Retina (tissue), 1 donor: ENCODE measurements at places on chromosomes 2 and 18.

DNA sequence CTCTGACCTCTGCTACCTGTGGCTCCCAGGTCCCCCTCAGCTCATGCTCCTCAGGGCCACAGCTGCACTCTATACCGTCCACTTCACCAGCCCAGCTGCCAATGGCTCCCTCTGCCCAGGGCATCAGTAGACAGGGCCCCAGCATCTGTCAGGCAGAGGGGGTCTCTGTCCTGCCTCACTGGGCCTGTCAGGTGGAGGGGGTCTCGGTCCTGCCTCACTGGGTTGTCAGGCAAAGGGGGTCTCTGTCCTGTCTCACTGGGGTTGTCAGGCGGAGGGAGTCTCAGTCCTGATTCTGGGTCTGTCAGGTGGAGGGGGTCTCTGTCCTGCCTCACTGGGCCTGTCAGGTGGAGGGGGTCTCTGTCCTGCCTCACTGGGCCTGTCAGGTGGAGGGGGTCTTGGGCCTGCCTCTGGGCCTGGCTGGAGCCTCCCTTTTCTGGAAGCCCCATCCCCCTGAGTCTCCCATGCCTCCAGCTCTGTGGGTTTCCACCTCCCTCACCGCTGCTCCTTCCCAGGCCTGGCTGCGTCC lies 19.9 kb downstream of the SNORC start:
- DNase-seq: no peak

DNA sequence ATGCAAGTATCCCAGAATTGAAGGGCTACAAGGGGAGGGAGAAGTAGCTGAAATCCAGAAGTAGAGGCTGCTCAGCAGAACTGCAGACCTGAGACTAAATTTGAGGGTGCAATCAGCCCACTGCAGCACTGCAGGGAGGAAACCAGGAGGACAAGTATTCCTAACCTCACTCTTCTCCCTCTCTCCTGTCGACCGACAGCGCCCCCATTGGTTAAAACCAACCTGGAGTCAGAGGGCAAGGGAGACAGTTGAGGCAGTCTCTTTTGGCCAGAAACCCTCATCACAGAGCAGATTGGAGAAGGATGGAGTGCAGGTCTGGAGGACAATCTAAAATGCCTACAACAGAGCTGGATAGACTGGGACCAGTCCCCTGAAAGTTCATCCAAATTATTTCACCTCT lies 768.9 kb upstream of the KLHL29 start:
- no peak for DNase-seq

GRCh38 chr2:78940998-78941397 lies 84.5 kb upstream of the REG3G start:
- DNase-seq: peak; percentile 7

DNA sequence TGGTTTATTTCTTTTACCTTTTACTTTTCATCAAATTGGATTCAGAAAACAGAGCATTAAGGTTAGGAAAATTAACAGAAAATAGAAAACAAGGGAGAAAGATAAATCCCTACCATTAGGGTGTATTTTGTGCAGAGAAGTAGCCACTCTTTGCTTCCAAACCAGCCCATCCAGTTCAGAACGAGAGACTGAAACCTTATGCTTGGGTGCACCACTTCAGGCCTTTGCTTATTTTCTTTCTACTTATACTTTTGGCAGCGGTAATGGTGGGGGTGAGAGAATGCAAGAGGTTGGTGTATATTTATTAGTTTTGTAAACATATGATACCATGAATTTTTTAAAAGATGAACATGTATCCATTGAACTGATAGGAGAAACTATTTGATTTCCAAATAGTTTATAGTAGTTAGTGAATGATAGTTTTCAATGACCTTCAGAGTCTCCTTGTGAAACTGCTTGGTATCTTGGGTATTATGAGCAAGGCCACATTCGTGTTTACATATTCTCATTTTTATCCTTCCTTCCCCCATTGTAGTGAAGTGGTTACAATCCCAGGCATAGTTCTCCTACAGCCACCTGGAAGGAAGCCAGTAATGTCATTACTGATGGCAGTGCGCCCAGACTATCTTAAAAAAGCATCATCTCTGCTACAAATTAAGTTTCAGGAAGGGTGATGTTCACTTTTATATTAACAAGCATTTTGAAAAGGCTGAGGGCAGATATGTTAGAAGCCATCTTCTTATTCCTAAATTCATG lies 60.8 kb downstream of the MFSD6 start:
- no peak for DNase-seq

GRCh38 chr18:51133580-51134160 lies 63.8 kb downstream of the MEX3C start:
- DNase-seq: no peak

- no peak for DNase-seq
Measured at GRCh38 chr2:26018184-26019055, 15.5 kb upstream of the RAB10 start.

DNA sequence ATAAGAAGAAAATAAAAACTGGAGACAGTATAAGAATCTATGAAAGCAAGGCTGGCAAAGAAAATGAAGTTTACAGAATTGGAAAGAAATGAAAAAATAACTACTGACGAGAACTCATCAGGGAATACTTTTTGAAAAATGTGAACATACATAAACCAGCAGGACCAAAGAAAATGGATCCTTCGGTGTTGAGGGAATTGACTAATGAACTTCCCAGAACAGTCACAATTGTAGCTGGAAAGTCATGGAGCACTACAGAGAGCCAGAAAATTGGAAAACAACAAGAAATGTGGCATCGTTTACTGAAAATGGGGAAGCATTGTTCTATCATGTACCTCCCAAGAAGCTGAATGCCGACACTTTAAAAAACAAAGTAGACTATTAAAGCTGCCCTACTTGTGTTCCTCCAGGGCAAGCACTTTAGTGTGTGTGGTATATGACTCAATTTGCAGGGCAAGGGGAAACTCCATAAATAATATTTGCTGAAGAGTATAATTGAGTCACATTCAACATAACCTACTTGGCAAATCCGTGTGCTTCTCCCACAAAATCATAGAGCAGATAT lies 1221.6 kb upstream of the NRXN1 start:
- DNase-seq: no peak

- no peak for DNase-seq
Measured at GRCh38 chr2:168033966-168034365, 213.4 kb downstream of the STK39 start.

GRCh38 chr2:122636097-122636496 lies 880.6 kb downstream of the TSN start:
- DNase-seq: no peak

DNA sequence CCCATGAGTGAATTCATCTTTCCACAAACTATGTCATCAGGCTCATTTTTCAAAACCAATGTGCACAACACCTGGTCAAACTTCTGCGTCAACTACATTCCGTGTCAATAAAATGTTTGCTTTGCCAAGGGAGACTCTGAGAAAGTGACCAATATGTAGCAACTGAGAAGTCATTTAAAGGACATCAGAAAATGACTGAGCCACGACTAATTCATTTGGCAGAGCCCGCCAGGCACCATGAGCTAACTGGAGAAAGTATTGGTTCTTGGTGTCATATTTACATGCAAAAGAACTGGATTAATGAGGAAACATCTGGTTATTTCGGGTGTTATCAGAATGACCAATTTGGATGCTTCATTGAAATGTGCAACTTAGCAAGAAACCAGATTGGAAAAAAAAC lies 7.2 kb downstream of the RND3 start:
- no peak for DNase-seq

DNA sequence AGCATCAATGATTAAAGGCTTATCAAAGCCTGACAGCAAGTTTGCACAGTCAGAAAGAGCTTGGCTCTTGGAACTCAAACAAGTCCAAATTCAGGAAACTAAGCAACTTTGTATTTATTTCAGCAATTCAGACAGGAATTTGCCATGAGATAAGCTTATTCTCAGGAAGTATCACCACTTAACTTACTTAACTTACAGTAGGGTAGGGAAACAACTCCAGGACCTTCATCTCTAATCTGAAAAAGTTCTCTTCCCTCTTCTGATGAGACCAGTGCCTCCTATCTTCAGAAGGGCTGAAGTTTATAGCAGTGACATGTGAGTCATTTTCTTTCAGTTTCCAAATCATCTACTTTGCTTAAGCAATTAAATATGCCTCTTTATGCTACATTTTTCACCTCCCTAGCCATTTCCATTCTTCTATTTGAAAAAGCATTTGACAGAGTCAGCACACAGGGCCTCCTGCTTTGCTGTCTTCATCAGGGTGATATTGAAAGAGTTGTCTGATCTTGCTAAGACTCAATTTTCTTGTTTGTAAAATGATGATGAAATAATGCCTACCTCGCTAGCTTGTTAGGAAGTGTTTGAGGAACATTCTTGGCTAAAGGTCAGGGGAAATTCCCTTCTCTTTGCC lies 389.5 kb downstream of the RND3 start:
- DNase-seq: no peak

DNA sequence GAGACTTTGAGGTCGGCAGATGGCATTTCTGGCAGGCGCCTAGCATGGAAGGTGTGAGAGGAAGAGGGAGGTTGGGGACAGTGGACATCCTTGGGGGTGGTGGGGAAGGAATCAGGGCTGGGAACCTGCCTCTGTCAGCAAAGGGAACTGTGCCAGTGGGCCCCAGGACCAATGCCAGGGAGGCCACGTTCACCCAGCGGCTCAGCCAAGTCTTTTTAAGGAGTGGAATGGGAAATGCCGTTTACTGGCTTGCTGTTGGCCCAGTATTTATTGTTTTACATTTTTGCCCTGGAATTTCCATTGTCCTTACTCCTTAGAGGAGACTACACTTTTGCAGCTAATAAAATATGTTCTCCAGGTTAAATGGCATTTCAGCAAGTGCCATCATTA lies 135.2 kb downstream of the MCFD2 start:
- no peak for DNase-seq

GRCh38 chr2:98900721-98901120 lies 35.3 kb downstream of the CRACDL start:
- no peak for DNase-seq

GRCh38 chr2:114709936-114710850 lies 267.8 kb downstream of the DPP10 start:
- no peak for DNase-seq
